Erythroblast (primary cell): ENCODE measurements at places on chromosomes 5 and 9.

GRCh38 chr9:121634329-121635261 lies 16.8 kb upstream of the DAB2IP start:
- DNase-seq = peak; percentile 18

DNA sequence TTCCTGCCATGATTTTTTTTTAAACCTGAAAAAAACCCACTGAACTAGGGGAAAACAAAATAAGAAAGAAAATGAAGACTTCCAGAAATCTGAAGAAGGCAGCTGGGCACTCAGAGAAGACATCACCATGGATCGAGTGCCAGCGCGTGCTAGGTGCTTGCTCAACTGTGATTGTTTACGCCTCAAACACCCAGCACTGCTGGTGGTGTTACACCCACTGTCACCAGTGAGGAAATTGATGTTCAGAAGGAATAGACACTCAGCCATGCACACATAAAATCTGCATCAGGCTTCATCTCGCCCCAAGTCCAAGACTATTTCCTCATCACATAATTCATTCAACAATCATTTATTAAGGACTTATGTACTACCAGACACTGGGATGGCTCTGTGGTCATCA lies 82.1 kb downstream of the HRH2 start:
- no peak for DNase-seq

DNA sequence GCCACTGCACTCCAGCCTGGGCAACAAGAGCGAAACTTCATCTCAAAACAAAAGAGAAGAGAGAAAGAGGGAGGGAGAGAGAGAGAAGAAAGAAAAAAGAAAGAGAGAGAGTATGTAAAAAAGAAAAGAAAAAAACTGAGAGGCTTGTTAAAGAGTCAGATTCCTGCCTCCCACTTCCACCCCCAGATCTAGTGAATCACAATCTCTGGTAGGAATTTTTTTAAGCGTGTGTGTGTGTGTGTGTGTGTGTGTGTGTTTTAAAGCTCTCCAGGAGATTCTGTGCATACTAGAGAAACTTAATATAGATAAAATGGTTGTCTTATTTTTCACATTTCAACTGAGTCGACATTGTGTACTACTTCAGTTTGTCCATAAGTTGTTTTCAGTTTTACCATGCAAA lies 32.0 kb downstream of the SAR1B start:
- DNase-seq = no peak

GRCh38 chr9:21070171-21070571 lies 7.6 kb downstream of the IFNB1 start:
- DNase-seq = peak; percentile 70

- DNase-seq = no peak
Measured at GRCh38 chr5:160029004-160029403, 20.1 kb downstream of the TTC1 start.

DNA sequence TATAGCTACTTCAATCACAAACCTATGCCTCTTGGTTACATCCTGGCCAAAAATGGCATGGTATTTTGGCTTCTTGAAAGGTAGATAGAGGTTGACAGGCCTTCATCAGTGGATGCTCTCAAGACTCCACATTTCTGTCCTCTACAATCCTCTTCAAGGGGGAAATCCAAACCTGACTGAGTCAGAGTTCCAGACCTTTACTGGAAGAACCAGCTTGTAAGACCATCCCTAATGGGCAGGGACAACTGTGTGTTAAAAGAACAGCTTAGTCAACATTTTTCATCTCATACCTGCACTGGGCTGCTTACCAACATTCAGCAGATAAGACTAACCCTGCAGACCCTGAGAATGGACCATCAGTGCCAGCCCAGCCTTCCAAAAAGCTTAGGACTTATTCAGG lies 155.7 kb downstream of the CDK5RAP2 start:
- DNase-seq = no peak

DNA sequence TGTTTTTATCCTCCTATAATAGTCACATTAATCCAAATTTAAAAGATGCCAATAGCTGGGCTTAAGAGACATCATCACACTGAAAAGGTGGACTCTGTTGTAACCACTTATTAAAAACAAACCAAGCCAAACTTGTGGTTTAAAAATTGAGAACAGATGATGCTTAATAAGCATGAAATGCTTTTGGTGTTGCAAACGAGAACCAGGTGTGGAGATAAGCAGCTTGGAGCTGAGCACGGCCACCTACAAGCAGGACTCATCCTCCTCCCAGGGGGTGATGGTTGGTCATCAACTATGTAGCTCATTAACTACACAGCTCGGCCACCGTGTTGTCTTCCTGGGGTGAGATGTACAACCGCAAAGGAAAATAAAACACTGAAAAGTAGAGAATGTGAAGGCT lies 154.4 kb downstream of the NPR3 start:
- DNase-seq = no peak

DNA sequence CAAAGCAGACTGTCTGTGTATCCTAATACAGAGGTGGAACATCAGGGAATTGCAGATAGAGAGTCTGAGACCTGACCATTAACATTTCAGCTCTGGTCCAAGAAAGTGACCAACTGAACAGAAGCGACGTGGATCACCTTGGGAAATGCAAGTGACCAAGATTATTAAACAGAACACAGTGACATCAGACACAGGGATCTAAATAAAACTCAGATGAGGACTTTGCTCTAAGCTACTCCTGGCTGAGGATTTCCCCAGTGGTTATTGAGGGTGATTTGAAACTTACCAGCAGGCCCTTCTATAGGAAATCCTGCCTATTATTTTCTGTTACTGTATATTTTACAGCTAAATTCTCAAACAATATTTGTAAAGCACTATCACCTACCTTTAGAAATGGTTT lies 436.0 kb downstream of the TMEM38B start:
- DNase-seq = no peak

- DNase-seq = peak; percentile 69
Measured at GRCh38 chr5:168747987-168748777, 169.0 kb upstream of the PANK3 start.

DNA sequence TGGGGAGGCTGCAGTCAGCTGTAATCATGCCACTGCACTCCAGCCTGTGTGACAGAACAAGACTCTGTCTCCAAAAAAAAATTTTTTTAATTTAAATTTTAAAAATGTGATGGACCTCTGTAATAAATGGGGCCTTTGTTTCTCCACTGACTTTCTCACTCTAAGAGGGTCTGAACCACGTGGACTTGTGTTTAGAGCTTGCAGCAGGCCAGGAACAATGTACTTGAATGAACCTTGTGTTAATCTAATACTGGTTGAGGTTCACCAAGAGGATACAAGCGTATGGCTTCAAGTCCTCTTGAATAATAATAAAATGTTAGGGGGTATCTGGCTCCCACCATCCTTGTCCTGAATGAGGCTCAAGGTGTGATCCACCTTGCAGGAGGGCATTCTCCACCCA lies 14.4 kb upstream of the SLC2A8 start:
- no peak for DNase-seq

GRCh38 chr5:132049093-132049492 lies 11.4 kb upstream of the IL3 start:
- DNase-seq = no peak

- peak; percentile 3 for DNase-seq
Measured at GRCh38 chr9:90767523-90768100, 34.0 kb upstream of the SYK start.

DNA sequence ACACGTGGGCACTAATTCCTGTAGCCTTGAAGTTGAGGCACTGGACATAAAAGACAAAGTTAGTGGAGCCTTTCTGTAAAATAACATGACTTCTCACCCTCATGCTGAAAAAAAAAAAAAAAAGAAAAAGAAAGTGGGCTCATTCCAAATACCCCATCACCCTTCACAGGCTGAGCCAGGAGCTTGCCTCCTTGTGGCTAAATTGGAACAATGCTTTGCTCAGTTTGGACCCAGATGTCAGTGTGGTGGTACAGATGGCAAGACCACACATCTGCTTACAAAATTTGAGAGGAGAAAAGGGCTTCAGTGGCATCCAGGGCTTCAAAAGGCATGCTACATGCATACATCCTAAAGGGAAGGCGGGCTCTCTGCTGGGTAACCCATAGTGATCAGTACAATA lies 342.8 kb downstream of the EBF1 start:
- no peak for DNase-seq

DNA sequence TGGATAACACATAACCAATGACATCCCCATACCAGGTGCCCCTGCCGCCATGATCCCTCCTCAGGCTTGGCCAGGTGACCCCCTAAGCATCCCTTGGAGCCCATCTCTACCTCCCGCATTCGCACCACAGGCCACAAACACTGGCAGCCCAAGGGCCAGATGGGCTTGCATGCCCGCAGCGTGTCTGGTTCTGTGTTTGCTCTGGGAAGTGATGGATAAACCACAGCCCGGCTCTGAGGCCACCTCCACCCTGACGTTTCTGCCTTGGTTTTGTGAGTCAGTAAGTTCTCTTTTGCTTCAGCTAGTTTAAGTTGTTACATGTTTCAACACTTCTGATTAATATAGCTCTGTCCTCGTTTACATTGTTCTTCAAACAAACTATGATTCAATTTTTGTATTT lies 172.4 kb upstream of the PHYKPL start:
- DNase-seq = no peak

- peak; percentile 45 for DNase-seq
Measured at GRCh38 chr5:138752341-138752950, 779 bp upstream of the CTNNA1 start.

DNA sequence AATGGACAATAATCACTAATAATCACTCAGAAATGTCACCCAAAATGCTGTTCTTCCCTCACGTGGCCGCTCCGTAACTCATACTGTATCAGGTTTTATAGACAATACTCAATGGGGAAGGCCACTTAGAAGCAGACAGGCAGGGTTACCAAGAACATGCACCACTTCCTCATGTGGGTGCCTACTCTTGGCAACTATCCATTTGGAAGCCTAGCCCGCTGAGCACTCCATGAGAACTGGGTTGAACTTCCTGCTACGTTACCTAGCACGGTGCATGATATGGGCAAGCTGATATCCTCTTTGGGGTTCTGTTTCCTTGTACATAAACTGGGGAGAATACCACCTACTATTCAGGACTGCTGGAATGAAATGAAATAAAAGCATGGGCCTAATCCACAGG lies 14.3 kb downstream of the DAP start:
- DNase-seq = no peak

GRCh38 chr5:75412111-75412990 lies 75.3 kb downstream of the HMGCR start:
- DNase-seq = no peak

GRCh38 chr9:130095872-130096271 lies 42.2 kb downstream of the GPR107 start:
- no peak for DNase-seq

- DNase-seq = no peak
Measured at GRCh38 chr9:80504601-80505230, 933.0 kb downstream of the TLE4 start.
